ENCODE measurements at places on chromosomes 12 and 14.

DNA sequence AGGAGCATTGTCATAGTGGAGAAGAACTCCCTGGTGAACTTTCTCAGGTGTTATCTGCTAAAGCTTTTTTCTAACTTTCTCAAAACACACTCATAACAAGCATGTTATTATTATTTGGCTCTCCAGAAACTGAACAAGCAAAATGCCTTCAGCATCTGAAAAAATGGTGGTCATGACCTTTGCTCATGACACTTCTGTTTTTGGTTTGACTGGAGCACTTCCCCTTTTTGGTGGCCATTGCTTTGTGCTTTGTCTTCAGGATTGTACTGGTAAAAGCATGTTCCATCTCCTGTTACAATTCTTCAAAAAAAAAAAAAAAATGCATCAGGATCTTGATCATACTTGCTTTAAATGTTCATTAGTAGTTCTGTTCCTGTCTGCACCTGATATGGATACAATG, 1241.6 kb upstream of the USP15 start:
- DNase-seq: no peak

DNA sequence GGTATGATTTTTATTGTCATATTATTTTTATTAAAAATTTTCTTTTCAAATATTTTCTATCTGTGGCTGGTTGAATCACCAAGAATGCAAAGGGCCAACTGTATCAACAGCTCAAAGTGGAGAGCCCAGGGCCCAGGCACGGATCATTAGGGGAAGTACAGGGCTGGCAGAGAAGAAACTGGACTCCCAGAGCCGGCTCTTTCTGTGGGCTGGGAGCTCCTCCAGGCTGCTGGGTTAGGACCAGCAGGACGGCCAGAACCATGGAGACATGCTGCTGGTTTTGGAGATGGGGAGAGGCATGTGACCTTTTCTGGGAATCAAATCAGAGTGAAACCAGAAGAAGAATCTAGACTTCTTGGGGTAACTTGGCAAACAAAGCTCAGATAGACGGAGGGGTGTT, 220.5 kb downstream of the CACNA1C start:
- DNase-seq: no peak

DNA sequence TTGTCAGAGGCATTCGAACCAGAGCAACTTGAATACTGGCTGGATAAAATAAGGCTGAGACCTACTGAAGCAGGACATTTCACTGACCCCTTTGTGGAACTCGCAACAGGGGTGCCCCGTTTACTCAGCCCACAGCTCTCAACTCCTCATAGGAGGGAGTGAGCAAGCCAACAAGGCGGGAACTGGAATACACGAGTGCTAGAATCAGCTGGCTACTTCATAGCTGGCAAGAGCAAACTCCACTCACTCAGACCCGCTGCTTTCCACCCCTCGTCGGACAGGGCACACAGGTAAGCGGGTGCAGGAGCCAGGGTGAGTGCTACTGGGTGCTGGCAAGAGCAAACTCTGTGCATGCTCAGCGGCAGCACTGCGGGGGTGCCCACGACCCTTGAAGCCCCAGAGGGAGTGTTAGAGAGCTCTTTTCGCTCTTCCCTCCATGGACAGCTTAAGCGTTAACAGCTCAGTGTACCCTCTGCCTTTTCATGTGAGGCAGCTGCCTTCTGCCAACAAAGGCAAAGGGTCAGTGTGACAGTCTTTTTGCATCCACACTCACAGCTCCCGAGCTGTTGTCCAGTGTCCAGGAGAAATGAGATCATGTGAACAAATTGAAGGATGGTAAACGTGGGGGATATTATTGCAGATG, 15.7 kb downstream of the CAPZA3 start:
- no peak for DNase-seq

DNA sequence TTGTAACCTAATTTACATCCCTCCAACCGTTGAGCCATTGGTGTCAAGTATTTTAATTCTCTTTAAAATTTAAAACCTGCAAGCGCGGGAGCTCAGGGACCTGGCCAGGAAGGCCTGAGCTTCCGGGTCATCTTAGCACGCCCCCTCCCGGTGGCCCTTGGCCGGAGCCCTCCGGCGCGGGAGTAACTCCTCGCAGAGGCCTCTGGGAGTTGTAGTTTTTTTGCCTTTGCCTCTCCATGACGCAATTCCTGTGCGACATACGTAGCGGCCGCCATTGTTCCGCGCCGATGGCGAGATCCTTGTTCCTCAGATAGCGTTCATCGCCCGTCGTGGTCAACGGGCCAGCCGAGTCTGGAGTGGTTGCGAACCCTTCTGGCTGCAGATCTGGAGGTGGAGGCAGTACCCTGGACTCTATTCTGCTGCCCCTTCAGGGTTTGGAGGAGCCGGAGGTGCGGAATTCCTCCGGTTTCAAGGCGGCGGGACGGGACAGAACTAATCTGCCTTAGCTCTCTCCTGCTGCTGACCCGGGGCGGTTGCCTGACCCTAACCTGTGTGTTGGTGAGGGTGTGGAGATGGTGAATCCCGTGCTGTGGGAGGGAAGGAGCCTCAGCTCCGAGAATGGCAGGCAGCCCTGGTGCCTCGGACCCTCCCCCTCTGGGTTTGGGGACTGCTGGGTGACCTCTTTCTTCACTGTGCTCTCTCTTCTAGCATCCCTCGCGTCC, at the start of gene ZNF268:
Gene ZNF268, plus strand, starts transcription at position 258 of the 722 bp plus-strand sequence. CDS start 503 bp downstream, outside the sequence.
- DNase-seq: peak; percentile 89

DNA sequence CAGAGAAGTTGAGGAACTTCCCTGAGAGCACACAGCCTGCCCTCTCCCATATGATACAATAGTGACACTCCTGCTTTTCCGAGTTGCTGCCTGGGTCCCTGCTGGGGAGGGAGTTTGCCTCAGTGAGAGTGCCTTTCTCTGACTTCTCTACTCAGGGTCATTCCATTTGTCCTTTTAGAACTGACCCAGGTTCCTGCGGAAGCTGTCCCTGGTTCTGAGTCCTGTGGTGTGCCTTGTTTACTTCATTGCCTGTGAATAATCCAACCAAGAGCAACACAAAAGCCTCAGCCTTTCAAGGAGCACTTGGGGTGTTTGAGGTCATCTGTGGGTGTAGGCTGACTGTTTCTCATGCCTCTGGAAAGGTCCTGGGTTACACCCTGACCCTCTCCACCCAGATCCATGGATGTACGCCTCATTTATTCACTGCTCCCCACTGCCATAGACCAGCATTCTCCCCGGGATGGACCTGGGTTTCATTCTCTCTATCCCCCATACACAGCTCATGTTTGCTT, 13.6 kb downstream of the SERPINA1 start:
- no peak for DNase-seq

All from kidney glomerular epithelial cell (primary cell).